ENCODE measurements at places on chromosomes 7 and 10.

- DNase-seq, result no peak
These were observed 11.3 kb downstream of the DUSP5 start for GRCh38 chr10:110508806-110509544.

GRCh38 chr10:77513781-77514331, 123.8 kb downstream of the KCNMA1 start:
- DNase-seq, result peak; percentile 81

GRCh38 chr10:28241741-28242399, 61.0 kb downstream of the MPP7 start:
- peak; percentile 57 for DNase-seq

GRCh38 chr10:96463562-96463961, 50.2 kb downstream of the TLL2 start:
- no peak for DNase-seq

DNA sequence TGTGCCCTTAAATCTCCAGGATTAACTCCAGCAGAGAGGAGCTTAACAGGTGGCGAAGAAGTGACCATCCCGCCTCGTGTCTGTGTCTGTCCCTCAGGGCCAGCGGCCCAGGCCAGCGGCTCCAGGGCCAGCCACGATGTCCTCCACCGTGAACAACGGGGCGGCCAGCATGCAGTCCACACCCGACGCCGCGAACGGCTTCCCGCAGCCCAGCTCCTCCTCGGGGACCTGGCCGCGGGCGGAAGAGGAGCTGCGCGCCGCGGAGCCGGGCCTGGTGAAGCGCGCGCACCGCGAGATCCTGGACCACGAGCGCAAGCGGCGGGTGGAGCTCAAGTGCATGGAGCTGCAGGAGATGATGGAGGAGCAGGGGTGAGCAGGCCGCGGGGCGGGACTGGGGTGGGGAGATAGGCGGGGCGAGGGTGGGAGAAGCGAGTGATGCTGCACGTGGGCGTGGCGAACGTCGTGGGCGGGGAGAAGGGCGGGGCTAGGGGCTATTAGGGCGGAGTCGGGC, 33.3 kb downstream of the SRRM3 start:
- peak; percentile 70 for DNase-seq

- no peak for DNase-seq
These were observed 38.4 kb downstream of the SVIL start for GRCh38 chr10:29596356-29596755.

DNA sequence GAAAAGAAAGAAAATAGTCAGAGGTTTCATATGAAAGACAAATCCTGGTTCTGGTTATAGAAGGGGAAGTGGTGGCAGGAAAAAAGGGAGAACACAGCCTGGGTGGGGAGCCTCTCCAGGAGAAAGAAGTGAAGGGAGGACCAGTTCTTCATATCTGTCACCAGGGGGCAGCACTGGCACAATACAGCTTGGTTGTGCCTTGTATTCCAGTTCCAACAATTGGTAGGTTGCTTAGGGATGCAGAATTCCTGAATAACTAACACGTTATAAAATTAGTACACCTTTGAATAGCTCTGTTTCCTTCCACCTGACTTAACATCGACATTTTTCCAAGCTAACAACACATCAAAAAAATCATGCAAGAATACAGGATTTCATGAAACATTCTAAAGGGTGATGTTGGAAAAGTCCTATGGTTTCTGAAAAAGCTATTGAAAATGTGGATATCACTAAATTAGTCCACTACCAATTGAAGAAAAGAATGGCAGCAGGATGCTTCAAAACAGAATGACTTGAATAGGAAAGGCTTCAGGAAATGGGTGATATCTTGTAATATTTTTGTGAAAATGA, 52.9 kb downstream of the CYP26A1 start:
- no peak for DNase-seq

GRCh38 chr10:35140727-35141126, 14.1 kb downstream of the CREM start:
- DNase-seq, result no peak

DNA sequence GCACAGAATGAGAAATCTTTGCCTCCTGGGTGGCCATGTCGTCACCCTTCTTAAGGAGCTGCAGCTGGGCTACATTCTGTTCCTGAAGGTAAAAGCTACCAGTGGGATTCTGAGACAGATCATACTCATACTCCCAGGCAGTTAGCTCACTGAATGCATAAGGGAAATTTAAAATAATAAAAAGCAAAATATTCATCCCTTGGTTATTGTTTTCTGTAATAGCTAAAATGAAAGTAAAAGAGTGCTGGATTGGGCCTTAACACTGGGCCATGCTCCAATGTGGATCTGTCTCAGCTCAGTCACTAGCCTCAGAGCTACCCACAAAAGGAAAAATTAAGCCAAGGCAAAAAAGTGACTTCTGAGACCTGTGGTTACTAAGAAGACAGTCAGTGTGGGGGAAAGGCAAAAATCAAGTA, 8.9 kb upstream of the DYNC2I1 start:
- peak; percentile 11 for DNase-seq

DNA sequence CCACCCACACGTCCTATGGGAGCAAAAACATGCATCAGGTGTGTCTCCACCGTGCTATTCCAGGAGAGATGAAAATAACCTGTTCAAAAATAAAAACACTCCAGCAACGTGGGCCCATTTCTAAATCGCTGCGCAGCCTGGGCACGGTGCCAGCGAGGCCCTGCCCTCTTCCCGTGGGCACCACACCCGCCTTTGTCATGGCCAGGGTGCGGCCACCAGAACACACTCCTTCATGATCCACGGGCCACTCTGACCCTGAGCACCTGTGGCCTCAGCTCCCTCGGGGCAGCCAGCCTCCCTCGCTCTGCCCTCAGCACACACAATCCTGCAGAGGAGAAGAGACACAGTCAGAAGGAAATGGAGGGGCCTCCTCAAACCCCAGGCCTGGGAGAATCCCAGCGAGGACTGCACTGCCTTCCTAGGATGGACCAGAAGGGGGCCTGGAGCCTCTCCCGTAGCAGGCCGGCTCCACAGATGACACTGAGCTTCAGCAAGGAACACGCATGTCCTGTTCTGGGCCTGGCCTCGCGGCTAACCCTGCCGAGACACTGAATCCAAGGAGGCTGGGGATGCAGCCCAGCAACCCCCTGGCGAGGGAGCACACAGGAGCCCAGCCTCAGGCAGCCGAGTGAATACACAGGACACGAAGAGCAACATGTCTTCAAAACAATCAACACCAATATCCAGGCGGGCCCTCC, 169.0 kb downstream of the MAD1L1 start:
- DNase-seq, result no peak

DNA sequence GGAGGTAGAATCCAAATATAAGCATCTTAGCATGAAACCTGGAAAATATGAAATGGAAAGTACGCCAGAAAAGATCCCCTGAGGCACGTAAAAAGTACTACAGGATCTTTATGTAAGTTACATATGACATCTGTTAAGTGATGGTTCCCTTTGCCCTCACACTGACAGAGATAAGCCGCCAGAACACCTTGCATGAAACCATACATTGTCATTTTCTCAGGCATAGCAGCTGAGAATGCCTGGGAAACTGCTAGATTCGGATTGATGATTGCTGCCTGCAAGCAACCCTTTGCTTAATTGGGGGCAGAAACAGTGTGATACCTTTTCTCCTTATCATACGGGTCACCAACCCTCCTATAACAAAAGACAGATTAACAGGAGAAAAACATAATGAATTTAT, 826.6 kb upstream of the LRRN3 start:
- DNase-seq, result no peak

- no peak for DNase-seq
These were observed 154.5 kb downstream of the RNF133 start for GRCh38 chr7:122544463-122544862.

DNA sequence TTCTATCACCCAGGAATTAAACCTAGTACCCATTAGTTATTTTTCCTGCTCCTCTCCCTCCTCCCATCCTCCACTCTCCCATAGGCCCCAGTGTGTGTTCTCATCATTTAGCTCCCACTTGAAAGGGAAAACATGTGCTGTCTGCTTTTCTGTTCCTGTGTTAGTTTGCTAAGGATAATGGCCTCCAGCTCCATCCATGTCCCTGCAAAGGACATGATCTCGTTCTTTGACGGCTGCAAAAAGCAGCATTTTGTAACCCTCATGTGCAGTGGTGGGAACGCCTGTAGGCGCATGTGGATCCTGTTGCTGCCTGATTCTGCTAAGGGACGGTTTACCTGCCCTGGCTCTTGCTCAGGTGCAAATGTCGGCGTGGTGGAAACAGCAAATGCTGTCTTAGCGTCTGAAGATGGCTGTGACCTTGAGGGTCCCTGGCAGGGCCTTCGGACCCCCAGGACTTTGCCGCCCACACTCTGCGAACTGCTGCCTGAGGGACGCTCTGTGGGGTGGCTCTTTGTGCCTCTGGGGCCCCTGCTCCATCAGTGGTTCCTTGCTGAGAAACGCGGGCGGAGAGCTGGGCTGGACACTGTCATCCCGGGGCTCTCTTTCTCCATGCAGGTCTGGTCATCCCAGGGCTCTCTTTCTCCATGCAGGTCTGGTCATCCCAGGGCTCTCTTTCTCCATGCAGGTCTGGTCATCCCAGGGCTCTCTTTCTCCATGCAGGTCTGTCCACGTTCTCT, 5.6 kb upstream of the MTG1 start:
- DNase-seq, result no peak

- peak; percentile 34 for DNase-seq
These were observed 35.9 kb downstream of the TCF7L2 start for GRCh38 chr10:112985690-112986543.

- DNase-seq, result peak; percentile 47
These were observed 119.9 kb downstream of the TFEC start for GRCh38 chr7:115910541-115911164.

GRCh38 chr7:154912871-154913637, 89.9 kb downstream of the PAXIP1 start:
- DNase-seq, result peak; percentile 13

DNA sequence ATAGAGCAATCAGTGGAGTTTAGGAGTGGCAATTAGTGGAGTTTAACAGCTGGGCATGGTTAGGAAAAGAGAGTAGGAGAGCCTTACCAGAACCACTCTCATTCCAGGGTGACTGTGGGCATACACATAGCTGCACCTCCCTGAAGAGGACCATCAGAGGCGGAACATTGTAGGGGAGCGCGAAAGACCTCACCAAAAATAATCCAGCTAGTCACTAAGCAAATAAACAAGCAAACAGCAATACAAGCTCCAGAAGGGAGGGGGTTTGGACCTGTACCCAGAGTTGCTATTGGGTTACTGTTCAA, 4.1 kb upstream of the NACAD start:
- no peak for DNase-seq

GRCh38 chr7:48742079-48742798, 182.1 kb upstream of the CDC14C start:
- DNase-seq, result no peak

GRCh38 chr7:119783799-119784198, 489.2 kb upstream of the KCND2 start:
- peak; percentile 7 for DNase-seq

DNA sequence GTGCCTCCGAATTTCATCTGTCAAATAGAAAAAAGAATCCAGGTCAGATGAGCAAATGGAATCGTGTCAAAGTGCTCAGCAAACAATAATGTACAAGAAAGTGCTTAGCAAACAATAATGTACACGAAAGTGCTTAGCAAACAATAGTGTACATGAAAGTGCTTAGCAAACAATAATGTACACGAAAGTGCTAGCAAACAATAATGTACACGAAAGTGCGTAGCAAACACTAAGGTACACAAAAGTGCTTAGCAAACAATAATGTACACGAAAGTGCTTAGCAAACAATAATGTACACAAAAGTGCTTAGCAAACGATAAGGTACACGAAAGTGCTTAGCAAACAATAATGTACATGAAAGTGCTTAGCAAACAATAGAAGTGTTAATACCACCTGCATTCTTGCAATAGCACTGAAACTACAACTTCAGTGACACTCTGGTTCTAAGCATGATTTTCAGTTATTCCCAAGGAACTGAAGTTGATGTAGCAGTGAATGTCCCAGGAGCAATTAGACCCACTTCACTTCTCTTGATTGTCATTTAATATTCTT, 33.4 kb upstream of the MYL10 start:
- DNase-seq, result no peak

DNA sequence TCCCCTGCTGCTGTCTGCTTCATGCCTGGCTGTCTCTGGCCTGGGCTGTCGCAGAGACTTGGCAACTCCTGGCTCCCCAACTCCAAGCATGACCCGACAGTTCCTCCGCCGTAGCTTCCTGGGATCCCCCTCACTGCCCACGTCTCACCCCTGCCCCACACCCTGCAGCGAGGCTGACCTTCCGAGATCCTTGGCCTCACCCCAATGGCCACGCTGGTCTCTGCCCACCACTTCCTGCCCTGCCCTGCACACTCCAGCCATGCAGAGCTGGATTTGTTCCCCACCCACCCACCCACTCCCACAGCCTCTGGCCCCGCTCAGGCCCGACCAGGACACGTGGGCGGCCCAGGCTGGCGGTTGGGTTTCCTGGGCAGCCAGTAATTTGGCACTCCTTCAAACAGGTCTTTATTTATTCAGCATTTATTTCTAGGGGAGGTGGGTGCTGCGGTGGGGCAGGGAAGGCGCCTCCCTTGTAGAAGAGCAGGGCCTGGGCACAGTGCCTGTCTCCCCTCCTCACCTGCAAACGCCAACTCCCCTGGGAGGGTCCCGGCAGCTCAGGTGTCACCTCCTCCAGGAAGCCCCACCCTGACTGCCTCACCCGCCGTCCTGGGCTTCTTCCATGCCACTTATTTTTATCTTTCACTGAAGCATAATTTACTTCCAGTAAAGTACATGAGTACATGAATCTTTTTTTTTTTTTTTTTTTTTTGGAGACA, 25.5 kb downstream of the GTF2IRD1 start:
- DNase-seq, result peak; percentile 58

DNA sequence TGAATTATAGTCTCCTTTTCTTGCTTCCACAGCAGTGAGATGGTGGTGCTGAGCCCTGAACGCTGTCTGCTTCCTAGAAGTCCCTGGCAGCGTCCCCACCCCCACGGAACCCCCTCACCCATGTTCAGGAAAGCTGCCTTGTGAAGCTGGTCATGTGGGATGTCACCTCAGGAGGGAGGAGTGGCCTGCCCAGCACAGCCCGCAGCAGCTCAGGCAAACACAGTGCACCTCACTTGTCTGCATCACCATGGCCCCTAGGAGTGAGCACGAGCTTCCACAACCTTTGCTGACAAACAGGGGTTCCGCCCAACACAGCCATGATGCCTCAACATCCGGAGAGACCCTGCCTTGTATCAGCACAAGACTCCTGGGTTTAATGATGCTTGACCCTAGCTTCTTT, 508.9 kb downstream of the RPS24 start:
- DNase-seq, result no peak

- DNase-seq, result no peak
These were observed 347.2 kb downstream of the SDK1 start for GRCh38 chr7:3648276-3648675.

DNA sequence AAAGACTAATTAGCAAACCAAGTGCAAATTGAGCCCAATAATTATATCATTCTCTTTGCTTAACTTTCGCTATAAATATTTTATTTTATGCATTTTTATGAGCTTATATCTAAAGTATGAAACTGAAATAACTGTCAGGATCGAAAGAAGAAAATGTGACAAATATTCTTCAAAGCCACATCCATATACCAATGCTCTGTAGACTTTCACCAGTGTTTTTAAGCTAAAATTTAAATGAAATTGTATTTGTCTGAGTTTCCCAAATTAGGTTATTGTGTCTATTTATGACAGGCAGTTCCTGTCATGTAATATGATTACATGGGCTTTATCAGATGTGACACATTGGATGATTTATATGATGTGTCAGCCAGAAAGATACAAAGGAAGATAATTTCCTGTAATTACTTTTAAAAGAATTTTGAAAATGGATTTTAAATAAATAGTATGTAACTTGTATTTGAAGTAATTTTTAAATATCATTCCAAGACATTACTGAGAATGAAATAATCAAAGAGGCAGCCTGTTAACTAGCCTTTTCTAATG, 317.9 kb upstream of the KLF6 start:
- no peak for DNase-seq

Data from fibroblast of gingiva (primary cell).